ENCODE measurements at places on chromosomes 11 and 22.

GRCh38 chr11:115162919-115163318 is 341.3 kb downstream of the CADM1 start:
- no peak for DNase-seq

DNA sequence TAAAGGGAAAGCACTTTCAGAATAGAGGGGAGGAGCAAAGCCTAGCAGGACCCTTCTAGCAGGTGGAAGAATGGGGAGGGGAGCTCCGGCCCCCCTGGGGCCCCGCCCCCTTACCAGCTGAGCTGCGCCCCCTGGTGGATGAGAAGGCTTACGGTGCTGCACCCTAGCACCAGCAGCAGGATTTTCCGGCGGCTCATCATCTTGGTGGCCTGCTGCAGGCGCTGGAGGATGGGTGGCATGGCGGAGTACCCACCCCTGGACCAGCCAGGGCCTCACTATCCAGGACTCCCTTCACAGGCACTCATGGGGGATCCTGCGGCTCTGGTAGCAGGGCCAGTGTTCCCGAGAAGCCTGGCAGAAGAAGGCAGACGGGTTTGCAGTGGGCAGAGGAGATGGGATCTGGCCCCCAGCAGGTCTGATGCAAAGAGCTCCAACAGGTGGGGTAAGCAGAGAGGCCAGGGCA is 3.8 kb downstream of the GAL3ST3 start:
- peak; percentile 88 for DNase-seq

- DNase-seq = no peak
Measured at GRCh38 chr11:112983887-112984286, 22.7 kb downstream of the NCAM1 start.

DNA sequence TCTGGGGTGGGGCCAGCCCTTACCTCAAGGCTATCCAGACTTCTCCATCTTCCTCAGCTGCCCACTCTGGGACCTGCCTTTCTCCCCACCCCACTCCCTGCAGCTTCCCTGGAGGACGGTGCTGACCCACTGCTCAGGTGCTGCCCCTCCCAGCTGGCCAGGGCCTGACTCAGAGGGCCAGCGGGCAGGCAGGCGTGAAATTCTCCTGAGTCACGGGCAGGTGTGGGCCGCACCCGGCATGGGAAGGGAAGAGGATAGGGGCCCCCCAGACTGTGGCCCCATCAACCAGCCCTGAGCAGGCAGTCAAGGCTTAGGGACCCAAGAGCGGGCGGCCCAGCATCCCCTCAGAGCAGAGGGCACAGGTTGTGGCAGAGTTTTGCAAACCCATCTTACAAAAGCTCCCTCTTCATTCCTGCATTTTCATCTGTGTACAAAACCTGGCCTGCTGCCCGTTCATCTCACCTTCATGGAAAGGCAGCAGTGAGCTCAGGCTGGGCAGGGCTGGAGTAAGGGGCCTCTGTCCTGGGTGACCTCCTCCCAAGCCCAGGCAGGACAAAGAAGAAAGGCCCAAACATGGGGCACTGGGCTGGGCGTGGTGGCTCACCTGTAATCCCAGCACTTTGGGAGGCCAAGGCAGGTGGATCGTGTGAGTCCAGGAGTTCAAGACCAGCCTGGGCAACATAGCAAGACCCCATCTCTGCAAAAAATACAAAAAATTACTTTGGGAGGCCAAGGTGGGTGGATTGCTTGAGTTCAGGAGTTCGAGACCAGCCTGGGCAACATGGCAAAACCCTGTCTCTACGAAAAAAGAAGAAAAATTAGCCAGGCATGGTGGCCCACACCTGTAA is 6.1 kb downstream of the RHOD start:
- no peak for DNase-seq

DNA sequence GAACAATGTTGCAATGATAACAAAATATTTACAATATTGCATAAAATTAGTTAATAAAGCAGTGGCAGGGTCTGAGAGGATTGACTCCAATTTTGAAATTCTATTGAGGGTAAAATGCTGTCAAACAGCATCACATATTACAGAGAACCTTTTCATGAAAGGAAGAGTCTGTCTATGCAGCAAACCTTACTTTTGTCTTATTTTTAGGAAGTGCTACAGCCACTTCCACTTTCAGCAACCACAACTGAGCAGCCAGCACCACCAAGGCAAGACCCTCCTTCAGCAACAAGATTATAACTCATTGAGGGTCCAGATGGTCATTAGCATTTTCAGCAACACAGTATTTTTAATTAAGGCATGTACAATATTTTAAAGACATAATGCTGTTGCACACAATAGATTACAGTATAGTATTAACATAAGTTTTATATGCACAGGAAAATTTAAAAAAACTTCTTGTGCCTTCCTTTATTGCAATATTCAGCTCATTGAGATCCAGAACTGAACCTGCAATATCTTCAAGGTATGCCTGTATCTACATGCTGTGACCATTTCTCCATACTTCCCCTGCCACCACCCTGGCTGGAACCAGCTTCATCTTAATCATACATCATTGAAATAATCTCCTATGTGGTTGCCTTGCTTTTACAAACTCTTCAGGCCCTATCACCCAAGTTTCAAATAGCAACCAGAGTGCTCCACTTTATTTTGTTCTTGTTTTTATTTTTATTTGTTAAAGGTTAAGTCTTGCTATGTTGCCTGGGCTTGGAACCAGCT is 711.2 kb downstream of the KCNA4 start:
- no peak for DNase-seq

GRCh38 chr11:65558002-65558929 is at the start of gene LTBP3:
Gene LTBP3 (minus strand): TSS chr11:65558359. CDS start chr11:65557959, 400 bp downstream.
- DNase-seq = no peak

DNA sequence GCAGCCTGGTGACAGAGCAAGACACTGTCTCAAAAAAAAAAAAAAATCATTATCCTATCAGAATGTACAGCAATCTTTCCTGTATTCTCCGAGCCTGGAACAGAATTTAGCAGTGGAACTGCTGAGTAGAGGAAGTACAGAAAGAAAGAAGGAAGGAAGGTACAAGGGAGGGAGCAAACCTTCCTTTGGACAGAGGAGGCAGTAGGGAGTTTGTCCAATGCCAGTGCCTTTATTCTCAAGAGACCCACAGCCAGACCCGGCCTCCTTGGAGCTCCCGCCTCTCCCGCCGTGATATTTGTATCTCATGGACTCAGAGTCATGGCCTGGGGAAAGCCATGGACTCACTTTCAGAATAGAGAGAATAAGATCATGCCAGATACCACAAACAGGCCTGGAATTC is 37.7 kb upstream of the LRRC55 start:
- no peak for DNase-seq
